ENCODE measurements at places on chromosomes 6 and 20.

- DNase-seq, result no peak
These were observed 32.8 kb downstream of the PPP1R16B start for GRCh38 chr20:38838326-38838725.

DNA sequence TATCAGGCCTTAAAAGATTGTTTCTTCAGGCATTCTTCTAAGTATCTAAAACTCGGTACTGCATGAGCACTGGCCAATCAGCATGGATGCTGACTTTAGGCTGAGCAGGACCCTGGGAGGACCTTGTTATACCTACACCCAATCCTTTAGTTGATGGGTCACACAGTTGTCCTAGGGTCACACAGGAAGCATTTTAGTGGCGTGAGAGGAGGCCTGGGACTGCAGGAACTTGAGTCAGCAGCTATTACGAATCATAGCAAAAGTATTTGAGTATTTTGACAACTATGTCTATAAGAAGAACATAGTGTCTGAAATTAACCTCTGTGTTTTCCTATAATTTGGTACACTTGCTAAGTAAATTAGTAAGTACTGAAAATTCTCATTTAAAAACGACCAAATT lies 741.4 kb downstream of the HACE1 start:
- DNase-seq, result no peak

DNA sequence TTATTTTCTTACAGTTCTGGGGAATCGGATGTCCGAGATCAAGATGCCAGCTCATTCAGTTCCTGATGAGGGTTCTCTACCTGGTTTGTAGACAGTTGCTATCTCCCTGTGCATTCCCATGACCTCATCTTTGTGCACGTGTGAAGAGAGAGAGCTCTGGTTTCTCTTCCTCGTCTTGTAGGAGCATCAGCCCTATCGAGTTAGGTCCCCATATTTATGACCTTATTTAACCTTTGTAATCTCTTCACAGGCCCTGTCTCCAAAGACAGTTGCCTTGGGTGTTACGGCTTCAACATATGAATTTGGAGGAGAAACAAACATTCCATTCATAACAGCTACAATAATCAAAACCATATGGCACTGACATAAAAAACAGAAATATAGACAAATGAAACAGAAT lies 455.3 kb downstream of the HACE1 start:
- no peak for DNase-seq

DNA sequence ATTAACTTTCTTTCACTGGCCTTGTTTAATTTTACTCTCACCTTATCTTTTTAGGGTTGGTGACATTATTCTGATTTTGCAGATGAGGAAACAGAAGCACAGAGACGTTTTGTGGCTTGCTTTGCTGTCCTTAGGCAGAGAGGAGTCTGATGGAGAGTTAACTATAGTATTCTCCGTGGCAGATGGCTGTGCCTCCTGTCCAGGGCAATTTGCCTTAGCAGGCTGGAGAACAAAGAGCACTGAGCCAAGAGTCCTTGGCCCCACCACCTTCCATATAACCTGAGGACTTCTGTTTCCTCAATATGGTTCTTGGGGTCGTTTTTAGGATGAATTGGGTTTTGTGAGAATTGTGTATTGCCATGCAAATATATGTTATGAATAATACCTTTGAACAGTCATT lies 71.4 kb upstream of the BACH2 start:
- no peak for DNase-seq

- DNase-seq, result no peak
These were observed 38.0 kb downstream of the CST8 start for GRCh38 chr20:23528867-23529431.

DNA sequence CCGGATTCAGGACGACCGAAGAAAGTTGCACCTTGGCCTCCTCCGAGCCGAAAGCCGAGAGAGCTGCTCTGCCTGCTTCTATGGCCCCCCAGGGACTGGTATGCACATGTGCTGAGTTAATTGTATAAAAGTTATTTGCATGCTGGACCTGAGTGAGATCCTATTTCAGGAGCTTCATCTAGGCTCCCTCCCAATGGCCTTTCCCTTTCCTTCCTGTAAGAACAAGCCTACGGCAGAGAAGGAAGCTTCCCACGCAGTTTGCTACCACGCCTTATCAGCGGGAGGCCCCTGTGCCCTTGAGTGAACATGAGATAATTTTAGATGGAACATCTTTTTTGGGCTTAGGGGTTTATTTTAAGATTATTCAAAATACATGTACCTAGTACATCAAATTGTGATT lies 65.9 kb downstream of the RIN2 start:
- no peak for DNase-seq

GRCh38 chr20:20856306-20856705 lies 143.9 kb upstream of the RALGAPA2 start:
- DNase-seq, result no peak

- no peak for DNase-seq
These were observed 24.5 kb upstream of the TCP11 start for GRCh38 chr6:35165630-35166071.

DNA sequence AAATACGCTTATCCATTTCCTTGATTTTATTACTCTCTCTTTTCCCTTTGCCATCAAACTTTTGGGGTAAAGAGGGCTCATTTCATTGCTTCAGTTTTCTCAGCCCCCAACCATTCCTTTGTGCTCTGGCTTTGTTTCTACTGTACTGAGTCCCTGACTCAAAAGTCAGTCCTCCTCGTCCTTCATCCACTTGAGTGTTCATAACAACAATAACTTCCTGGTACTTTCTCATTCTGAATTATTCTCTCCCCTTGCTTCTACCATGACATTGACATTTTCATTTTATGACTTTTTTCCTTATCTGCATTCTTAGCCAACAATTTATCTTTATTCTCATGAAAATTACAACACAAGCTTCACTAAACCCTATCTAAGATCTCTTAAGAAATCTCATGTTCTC lies 911 bp downstream of the ENPP3 start:
- no peak for DNase-seq

DNA sequence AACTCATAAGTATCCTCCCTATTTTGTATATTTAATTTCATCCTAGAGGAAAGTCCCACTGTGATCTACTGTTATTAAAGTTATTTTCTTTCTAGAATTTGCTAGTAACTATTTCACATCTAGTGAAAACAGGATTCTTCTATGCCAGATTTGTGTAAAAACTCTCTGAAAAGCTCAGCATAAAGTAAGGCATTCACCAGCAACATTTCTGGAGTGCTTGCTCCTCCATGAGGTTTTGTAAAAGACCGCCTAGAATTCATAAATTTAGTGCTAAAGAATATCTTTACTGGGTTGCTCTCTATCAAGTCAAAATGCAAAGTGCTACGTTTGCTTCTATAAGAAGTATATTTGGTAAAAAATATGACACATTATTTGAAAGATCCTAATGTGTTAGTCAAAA lies 173.5 kb upstream of the IRAK1BP1 start:
- DNase-seq, result no peak

DNA sequence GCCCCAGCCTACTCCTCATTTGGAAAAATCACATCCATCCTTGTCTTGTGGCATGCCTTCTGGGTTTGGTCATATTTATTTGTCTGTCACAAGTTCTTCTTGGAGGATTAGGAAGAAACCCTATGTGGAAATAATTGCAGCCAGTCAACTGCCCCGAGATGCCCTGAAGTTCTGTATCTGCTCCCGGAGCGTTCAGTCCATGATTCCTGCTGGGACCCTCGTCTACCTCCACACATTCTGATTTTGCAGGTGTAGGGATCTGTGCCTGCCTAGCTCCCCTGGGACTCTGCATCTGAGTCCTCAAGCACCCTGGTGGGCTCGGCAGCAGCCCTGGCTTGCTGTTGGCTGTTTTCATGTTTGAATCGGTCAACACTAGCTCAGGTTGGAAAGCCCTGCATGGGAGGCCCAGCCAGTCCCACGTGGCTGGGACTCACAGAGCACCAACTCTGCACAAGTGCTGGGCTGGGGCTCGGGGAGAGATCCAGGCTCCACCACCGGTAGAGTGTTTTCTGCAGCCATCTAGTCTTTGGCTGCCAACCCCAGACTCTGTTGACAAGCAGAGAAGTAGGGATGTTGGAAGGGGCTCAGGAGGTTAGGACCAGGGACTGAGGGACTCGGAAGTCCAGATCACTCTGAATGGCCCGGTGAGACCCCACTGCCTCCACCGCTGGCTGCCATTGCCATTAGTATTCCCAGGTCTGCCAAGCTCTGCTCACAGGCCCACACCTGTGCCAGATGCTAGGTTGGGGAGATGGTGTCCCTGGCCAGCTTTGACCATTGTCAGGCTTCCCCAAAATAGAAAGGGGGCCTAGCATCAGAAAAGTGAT lies 183.5 kb upstream of the CST7 start:
- DNase-seq, result no peak

GRCh38 chr6:152499931-152500330 lies 137.2 kb downstream of the SYNE1 start:
- no peak for DNase-seq
